ENCODE measurements at places on chromosomes 11 and 22.
A peak's percentile ranks its signal among the peaks of the same experiment; 100 is the strongest.

- no peak for DNase-seq
Measured at GRCh38 chr22:42969348-42969975, 45.5 kb downstream of the PACSIN2 start.

- DNase-seq, result peak; percentile 58
Measured at GRCh38 chr11:46560300-46560991, 33.4 kb downstream of the AMBRA1 start.

DNA sequence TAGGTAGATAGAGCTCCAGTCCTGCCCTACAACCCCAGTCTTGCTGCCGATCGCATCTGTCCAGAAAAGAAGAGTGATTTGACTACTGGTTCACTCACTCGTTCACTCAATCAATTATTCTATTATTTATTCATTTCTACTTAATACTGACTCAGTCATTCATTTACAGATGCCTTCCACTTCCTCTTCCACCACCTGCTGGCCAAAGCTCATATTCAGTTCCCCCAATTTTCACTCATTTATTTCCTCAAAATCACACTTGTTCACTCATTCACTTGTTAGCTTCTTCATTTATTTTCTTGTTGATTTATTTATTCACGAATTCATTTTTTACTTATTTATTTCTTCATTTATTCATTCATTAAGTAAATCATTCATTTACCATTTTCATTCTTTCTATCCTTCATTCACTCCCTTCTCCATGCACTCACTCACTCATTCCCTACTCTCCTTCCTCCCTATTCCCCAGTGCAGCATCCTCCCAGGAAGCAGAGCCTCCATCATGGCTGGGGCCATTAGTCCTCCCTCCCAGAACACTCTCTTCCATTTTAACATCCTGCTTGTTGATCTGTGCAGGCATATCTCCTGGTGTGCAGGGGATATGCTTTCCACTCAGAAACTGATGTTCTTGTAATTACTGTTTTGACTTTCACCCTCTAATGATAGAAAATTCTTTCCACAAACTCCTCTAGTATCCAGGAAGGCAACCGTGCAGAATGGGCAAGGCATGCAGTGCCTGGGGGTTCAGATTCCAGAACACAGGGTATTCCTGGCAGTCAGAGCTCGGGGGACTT is 281.0 kb downstream of the TENM4 start:
- DNase-seq, result no peak

GRCh38 chr22:49322861-49323622 is 504.6 kb downstream of the BRD1 start:
- no peak for DNase-seq
